Large intestine (tissue), 12 donors: ENCODE measurements at places on chromosomes 2 and 18. TPM values are rescaled to one million over a fixed set of nuclear protein-coding genes. Genes with fewer than 3 reads are reported as not detected.
A peak's percentile ranks its signal among the peaks of the same experiment; 100 is the strongest.

HMSD gene
- 2.5 TPM for polyA plus RNA-seq

DYSF gene
- 6.3 TPM for polyA plus RNA-seq

DSG4 gene
- polyA plus RNA-seq: 0.04 TPM

KATNAL2 gene
- polyA plus RNA-seq: 2.3 TPM

DNA sequence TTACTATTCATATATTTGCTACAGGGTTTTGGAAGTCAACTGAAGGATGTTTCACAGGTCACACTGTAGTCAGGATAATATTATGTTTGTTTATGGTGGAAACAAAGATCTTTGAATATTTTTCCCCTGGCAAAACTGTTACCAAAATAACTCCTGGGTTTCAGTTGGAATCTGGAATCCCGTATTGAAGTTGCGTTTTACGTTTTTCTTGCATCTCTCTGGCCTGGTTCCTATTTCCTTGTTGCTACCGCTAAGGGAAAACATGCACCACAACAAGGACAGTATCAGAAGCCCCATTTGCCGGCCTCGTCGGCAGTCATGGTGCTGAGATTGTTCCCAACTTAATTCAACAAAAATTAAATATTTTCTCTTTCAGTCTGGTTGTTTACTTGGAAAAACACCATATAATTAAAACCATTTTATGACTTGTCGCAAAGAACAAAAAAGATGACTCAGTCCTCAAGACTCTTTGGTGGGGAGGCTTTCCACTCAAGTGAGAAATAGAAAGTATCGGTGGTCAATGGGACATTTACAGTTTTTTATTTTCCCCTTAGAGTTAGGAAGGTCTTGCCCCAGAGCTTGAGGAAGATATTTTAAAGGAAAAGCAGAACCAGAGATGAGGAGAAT, 42.3 kb downstream of the EN1 start:
- DNase-seq: no peak
- no peak overlapping the region for H3K27ac ChIP-seq
- peaks cover 73% of the 10 kb centered on the region for H3K27me3 ChIP-seq
- H3K4me1 ChIP-seq: no peaks in the 10 kb centered on the region
- H3K4me3 ChIP-seq: no peak overlapping the region
- H3K36me3 ChIP-seq: no peaks in the 10 kb centered on the region

GRCh38 chr2:42775810-42776209, 11.9 kb upstream of the OXER1 start:
- no peak overlapping the region for H3K4me3 ChIP-seq
- H3K27me3 ChIP-seq: no peaks in the 10 kb centered on the region
- H3K36me3 ChIP-seq: peaks cover 13% of the 10 kb centered on the region
- H3K27ac ChIP-seq: no peak overlapping the region
- no peak for DNase-seq
- no peaks in the 10 kb centered on the region for H3K4me1 ChIP-seq

GRCh38 chr18:59353079-59353680, 5.9 kb downstream of the LMAN1 start:
- H3K27ac ChIP-seq: no peak overlapping the region
- H3K4me3 ChIP-seq: no peak overlapping the region
- H3K36me3 ChIP-seq: peaks cover 58% of the 10 kb centered on the region

DNA sequence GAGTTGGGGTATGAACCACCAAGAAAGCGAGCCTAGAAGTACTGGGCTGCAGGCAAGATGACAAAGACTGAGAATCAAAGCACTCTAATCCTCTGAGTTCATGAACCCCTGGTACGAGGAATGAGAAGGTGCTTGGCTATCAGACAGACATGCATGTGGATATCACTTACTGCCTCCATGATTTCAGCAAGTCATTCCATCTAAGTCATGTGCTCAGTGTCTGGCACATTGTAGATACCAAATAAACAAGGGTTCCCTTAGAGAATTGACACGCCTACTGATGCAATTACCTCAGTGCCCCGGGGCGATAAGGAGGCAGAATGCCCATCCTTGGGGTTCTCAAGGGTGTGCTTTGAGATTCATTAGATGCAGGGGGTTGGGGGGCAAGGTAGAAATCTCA, 125.6 kb upstream of the PKDCC start:
- H3K4me3 ChIP-seq: no peak overlapping the region
- no peaks in the 10 kb centered on the region for H3K27me3 ChIP-seq
- H3K27ac ChIP-seq: no peak overlapping the region
- DNase-seq: peak; percentile 87
- H3K36me3 ChIP-seq: no peaks in the 10 kb centered on the region
